Hematopoietic multipotent progenitor cell treated with erythropoietin and hydrocortisone succinate and interleukin-3 and kit ligand, for 17 days (in vitro differentiated cells): ENCODE measurements at places on chromosomes 3 and 15.

GRCh38 chr15:24269166-24269571 lies 406.4 kb upstream of the NPAP1 start:
- DNase-seq = no peak

GRCh38 chr3:17742880-17743657 lies 638 bp upstream of the TBC1D5 start:
- no peak for DNase-seq

DNA sequence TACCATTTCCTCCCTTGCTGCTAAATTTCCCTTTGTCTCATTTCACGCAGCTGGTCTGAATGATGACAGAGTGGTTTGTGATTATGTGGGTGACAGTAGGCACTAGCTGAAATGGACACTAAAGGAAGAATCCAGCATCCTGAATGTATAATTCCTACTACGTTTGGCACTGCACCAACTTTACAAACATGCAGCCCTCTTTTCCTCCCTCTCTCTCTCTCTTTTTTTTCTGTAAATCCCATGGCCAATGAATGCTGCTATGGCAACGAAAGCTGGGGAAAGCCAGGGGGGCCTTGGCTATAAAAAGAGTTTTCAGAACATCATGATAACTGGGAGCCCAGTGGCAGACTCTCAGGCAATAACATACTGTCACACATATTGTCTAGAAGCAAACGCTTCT lies 367.2 kb upstream of the AGTR1 start:
- DNase-seq = no peak

DNA sequence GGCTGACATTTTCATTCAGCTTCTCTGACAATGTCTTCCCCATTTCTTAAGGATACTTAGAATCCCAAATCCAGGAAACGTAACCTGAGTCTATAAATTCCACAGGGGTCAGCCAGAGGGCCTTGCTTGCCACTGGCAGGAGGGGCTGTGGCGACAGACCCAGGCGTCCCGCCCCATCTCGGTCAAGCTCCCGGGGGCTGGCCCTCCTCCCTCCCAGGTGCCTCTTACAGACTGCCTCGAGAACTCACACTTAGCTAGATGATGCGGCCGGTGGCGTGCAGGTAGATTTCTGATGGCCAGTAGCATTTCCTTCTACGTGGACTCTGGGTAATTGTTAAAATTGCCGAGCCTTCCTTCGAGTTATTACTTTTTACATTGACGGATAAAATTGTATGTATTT lies 172.5 kb downstream of the NSMCE3 start:
- DNase-seq = no peak

DNA sequence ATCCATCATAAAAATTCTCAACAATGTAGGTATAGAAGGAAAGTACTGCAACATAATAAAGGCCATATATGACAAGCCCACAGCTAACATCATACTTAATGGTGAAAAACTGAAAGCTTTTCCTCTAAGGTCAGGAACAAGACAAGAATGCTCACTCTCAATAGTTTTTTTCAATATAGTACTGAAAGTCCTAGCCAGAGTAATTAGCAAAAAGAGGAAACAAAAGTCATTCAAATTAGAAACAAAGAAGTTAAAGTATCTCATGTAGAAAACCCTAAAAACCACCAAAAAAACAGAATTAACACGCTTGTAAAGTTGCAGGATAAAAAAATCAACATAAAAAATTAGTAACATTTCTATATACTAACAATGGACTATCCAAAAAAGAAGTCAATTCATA lies 61.8 kb downstream of the MYH15 start:
- no peak for DNase-seq

GRCh38 chr3:19937459-19938294 lies 3.7 kb upstream of the EFHB start:
- peak; percentile 47 for DNase-seq

DNA sequence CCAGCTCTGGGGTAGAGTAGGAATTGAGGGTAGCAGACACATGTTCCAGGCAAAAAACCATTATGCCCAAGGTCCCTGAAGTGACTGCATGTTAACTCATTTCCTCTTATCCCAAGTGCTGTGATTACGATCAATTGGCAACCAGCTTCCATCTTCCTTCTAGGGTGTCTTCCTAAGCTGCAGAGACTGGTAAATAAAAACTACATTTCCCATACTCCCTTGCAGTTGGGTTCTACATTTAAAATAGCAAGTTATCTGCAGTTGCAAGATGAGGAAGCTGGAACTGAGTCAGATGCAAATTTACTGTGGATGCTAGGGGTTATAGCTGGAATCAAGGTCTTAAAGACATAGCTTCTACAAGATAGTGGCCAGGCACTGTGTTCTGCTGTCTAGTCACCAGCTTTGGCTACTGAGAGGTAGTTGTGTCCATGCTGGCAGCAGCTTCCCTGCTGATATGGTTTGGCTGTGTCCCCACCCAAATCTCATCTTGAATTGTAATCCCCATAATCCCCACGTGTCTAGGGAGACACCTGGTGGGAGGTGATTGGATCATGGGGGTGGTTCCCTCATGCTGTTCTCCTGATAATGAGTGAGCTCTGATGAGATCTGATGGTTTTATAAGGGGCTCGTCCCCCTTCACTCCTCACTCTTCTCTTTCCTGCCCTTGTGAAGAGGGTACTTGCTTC lies 51.3 kb upstream of the FBN1 start:
- peak; percentile 17 for DNase-seq

GRCh38 chr15:74040109-74040850 lies 42.1 kb downstream of the GOLGA6A start:
- no peak for DNase-seq

DNA sequence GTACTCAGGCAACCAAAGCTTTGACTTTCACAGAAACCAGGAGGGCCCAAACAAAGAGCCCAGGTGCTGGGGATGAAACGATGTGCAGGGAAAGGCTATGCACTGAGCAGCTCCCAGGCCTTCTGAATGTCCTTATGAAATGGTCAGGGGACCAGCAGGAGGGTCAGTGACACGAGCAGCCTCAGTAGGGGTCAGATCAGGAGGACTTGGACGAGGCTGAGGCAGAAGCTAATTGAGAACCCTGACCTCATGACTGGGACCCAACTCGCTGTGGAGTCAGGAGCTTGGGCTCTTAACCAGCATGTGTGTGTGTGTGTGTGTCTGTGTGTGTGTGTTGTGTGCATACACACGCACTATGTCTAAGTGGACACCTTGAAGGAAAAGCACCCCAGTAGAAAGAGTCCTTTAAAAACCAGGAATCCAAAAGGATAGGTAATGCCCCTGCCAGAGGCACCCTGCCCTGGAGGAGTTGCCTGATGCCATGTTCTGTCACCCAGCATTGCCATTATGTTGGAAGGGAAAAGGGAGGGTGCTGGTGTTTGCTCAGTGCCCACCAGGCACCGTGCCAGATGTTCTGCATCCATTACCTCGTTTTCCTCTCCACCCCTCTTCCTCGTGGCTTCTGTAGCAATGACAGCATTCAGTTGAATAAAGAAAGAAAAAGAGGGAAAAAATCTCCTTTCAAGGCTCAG lies 50.9 kb downstream of the CORO2B start:
- DNase-seq = no peak

GRCh38 chr3:184227481-184227935 lies 1.9 kb upstream of the VWA5B2 start:
- peak; percentile 67 for DNase-seq

GRCh38 chr3:61541694-61542093 lies 19.7 kb upstream of the PTPRG start:
- no peak for DNase-seq

- no peak for DNase-seq
Measured at GRCh38 chr3:159458982-159459381, 529.7 kb upstream of the IL12A start.
